ENCODE measurements at places on chromosomes 6 and 20.

- no peak for DNase-seq
These were observed 9.6 kb upstream of the CPNE5 start for GRCh38 chr6:36848658-36849441.

DNA sequence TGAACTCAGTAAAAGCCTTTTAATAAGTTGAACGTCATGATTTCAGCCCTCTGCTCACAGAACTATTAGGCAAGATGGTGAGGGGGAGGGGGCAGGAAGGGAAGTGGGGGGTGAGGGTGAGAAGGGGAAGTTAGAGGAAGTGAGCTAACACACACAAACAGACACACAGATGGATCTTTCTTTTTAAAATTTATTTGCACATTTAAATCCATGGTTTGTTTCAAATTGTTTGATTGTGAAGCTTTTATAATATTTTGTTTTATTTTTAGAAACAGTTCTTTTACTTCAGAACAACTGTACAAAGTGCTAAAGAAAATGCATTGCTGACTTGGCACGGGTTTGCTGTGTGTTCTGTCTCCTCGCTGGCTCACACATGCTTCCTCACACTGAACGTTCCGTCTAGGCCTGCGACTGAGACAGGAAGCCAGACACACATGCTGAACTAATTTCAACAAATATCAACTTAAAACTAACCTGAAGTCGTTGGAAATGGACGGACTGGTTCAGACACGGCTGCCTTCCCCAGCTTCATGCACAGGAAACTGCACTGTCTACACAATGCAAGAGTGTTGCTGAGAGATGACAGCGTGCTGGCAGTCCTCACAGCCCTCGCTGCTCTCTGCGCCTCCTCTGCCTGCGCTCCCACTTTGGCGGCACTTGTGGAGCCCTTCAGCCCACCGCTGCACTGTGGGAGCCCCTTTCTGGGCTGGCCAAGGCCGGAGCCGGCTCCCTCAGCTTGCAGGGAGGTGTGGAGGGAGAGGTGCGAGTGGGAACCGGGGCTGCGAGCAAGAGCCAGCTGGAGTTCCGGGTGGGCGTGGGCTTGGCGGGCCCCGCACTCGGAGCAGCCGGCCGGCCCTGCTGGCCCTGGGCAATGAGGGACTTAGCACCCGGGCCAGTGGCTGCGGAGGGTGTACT is 8.1 kb upstream of the ZBP1 start:
- DNase-seq = no peak

GRCh38 chr6:87884203-87884602 is 163.4 kb upstream of the SPACA1 start:
- DNase-seq = no peak

GRCh38 chr6:9250852-9251251 is 815.5 kb upstream of the SLC35B3 start:
- no peak for DNase-seq

DNA sequence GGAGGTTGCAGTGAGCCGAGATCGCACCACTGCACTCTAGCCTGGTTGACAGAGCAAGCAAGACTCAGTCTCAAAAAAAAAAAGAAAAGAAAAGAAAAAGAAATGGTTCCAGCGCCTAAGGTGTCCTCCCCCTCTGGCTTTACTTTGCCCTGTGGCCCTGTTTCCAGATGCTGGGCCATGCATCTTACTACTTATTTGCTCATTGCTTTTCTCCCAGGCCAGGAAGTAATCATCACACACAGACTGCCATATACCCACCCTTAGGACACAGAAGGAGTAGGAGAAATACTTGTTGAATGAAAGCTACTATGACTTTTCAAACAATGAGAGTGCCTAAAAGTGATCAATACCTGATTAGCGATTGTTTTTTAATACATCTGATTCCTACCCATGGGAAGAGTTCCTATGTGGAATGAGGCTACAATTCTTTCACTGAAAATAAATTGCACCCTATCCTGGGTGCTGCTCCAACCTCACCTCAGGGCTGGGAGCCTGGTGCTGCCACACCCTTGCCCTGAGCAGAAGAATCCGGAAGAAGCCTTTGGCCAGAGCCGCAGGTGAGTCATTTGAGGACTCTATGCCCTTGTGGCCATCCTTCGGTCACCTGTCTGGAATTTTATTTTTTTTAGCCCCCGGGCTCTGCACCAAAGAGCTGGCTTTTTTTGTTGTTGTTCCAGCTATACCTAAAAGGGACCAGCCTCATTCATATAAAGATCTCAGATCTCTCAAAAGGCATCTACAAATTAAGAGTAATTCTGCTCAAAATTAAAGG is 22.7 kb upstream of the TFAP2C start:
- DNase-seq = no peak

GRCh38 chr6:17267566-17267965 is 13.6 kb upstream of the RBM24 start:
- no peak for DNase-seq

DNA sequence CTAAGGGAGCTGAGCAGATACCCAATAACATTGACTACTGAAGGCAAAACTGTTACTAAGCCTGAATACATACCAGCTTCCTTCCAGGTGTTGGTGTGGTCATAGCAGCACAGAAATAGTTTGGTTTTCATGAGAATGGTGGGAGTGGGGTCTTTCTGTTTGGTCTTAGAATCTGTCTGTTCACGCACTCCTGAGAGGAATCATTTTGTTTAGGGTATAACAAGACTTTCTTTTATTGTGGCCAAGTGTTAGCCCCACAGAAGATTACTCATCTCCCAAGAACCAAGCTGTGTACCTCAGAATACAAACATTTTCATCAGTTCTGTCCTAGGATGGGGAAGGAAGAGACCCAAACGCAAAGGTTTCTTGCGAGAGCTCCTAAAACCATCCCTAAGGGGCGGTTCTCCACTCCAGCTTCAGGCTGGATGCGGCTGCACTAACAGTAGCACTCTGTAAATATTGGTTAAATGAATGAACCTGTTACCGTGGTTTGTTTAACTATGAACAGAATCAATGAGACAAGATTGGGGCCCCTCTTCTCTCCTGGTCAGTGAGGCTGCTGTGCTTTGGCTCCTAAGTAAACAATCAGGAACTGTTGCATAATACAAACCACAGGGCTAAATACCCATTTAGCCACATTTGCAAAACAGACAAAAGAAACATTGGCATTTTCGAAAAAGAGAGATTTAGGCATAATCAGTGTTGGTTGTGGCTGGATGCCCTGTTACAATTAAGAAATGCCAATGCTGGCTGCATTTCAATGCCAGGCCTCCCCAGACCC is 44.9 kb downstream of the SNAP25 start:
- DNase-seq = no peak

DNA sequence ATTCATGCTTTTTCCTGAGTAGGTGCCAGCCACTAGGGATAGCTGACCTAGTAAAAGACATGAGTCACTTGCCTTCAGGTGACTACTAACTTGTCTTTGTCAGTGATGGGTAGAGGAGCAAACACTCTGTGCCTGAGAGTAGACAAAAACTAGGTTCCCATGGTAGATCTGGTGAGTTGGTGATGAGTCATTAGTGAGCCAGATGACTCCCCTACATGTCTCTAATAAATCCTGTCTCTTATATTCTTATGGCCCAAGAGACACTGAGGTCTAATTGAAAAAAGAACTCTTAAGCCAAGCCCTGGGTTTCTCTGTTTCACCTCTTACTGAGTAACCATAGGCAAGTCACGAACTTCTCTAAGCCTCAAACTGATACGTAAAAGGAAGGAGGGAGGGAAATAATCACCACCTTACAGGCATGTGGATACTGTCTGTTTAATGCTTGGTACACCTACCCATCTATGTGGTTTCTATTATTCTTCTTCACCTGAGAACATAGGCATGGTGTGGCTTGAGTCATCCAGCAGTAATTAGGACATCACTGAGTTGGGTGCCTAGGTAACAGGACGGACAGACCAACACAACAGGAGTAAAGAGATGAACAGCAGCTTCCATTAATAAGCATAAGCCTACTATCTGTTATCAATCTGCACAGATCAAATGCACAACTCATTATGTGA is 20.3 kb downstream of the TTPAL start:
- DNase-seq = no peak

DNA sequence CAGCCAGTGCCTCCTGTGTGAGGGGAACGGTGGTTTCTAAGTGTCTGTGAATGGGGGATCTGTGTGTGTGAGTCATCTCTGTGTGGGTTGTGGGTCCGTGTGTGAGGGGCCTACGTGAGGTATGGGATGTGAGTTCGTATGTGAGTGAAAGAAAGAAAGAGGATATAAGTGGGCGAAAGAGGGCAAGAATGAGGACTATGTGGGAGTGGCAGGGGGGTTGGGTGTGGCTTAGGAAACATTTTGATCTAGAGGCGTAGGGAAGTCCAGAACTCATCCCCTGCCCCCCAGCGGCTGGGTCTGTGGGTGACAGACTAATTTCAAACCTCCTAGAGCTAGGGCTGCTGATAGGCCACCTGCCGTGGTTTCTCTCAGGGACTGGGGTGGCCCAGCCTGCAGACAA is 35.5 kb downstream of the DHX35 start:
- DNase-seq = peak; percentile 17

GRCh38 chr6:30350524-30350923 is 5.6 kb downstream of the RPP21 start:
- no peak for DNase-seq

DNA sequence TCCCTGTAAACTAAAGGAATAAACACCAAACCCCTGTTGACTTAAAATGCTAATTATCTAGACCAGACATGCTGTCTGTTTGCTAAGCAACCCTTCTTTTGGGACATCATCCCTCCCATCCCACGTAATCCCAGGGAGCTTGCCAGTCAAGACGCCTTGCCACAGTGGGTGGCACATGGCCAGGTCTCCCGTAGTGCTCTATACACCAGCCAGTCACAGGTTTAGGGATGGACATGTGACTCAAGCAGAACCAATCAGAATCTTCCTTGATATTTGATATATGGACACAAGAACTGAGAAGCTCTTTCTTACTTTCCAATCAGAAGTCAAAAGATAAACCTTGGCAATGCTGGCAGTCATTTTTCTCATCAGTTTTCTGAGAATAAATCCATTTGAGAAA is 60.0 kb downstream of the CNKSR3 start:
- no peak for DNase-seq

GRCh38 chr6:108350528-108350927 is 55.7 kb downstream of the AFG1L start:
- DNase-seq = no peak

- DNase-seq = no peak
These were observed 64.9 kb downstream of the SYCP2L start for GRCh38 chr6:10951675-10952282.

DNA sequence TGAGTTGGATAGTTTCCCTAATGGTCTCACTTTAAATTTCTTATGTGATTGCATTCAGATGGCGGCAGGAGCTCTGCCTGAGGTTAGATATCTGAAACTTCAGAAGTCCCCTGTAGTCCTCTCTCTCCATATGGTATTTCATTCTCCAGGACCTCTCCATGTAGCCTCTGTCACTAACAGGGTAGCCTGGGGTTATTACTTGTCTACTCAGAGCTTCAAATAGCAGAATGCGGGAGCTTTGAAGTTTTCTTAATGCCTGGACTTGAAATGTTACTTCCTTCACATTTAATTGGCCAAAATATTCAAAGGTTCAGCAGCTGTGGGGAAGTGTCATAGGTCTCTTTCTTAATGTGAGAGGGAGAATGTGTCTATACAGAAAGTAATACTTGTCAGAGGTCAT is 1370.4 kb downstream of the GRIK2 start:
- no peak for DNase-seq

DNA sequence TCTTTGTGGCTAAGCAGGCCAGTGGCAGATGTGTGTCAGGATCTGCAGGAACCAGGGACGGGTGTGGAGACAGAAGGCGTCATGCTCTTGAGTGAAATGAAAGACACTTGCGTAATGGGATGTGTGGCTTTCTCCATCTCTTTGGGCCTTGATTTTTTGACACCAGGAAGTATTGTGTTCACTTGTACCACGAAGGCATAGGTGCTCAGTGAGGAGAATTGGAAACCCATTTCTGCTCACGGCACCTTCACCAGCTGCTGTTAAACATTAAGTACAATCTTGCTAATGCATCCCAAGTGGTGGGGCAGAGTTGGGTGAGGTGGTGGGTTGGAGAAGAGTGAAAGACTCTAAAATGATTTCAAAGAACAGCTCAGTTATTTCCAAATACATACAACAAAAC is 30.0 kb downstream of the GJA10 start:
- no peak for DNase-seq

- no peak for DNase-seq
These were observed 32.8 kb downstream of the TSPYL4 start for GRCh38 chr6:116221067-116221466.

GRCh38 chr6:16466800-16467553 is 228.6 kb downstream of the GMPR start:
- DNase-seq = no peak

GRCh38 chr6:10338151-10338550 is 76.7 kb downstream of the TFAP2A start:
- DNase-seq = no peak

GRCh38 chr20:33373735-33374605 is 27.3 kb downstream of the CDK5RAP1 start:
- DNase-seq = no peak

GRCh38 chr6:87103977-87104601 is 9.2 kb upstream of the CGA start:
- DNase-seq = no peak

GRCh38 chr6:134287859-134288537 is 29.9 kb downstream of the SGK1 start:
- DNase-seq = no peak

DNA sequence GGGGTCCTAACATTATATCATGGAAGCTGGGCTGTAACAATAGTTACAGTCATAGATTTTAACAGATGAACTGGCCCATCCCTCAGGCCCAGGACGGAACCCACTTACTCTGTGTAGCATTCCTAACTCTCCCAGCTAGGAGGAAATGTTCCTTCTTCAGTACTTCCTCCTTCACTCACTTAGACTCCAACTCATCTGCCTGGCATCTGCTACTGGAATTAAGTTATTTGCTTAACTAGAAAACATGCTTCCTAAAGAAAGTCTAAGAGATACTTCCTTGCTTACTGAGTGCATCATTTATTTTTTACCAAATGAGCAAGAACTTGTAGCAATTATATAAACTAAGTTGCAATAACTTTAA is 20.5 kb downstream of the GCLC start:
- no peak for DNase-seq

DNA sequence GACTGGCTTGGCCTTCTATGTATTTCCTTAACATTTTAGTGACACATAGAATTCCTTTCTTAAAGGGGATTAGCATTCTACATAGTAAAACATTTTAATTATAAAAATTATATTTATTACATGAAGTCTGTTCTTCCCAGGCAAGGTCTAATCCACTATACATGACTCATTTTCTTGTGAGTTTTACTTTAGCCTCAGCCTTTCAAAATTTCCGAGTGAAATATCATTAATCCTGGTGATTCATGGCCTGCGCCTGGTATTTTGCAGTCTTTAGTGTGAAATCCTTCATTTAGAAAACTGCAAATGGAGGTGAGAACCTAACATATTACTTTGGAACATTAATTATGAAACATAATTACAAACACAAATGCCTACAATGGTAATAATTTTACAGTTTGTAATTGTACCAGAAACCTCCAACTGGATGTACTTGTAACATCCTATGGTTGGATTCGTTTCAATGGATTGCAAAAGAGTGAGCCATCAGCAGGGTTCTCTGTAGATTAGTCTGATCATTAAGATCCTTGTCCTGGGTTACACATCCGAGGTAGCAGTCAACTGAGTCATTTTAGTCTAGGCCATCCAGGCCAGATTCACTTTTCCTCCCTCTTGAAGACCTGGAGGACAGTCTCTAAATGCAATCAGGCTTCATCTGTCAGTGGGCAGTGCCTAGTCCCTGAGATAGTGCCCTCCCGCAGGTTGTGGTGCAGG is 272.0 kb downstream of the PACRG start:
- no peak for DNase-seq

GRCh38 chr6:143792402-143793279 is 50.5 kb upstream of the LTV1 start:
- no peak for DNase-seq

Data from activated T-helper 9 cell treated with anti-CD3 and anti-CD28 coated beads, Interleukin-2, amount 50 U/mL, for 16 hours (primary cell).